ENCODE measurements at places on chromosomes 13 and 19.

DNA sequence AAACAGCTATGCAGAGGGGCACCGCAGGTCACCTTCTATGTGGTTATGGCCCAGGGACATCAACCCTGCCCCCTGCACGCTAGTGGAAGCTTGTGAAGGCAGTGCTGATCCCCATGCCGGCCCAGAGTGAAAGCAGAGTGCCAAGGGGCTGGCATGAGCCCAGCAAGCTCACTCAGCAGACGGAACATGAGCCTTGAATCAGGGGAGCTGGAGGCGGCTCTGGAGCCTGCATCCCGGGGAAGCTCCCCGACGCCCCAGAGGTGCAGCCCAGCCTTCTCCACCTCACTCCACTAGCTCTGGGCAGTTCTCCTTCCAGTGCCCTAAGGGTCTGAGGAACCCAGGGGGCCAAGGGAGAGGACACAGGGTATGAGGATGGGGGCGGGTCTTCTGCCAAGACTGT, 19.0 kb upstream of the ISYNA1 start:
- no peak for DNase-seq

- no peak for DNase-seq
These were observed at the start of gene IGFL3 for GRCh38 chr19:46124638-46125115. IGFL3 (minus strand) TSS chr19:46124688; CDS start chr19:46124649, 39 bp downstream.

- DNase-seq: no peak
These were observed 38.8 kb downstream of the SERP2 start for GRCh38 chr13:44412346-44412935.

GRCh38 chr13:108785844-108786243, 156.4 kb downstream of the MYO16 start:
- DNase-seq: no peak

DNA sequence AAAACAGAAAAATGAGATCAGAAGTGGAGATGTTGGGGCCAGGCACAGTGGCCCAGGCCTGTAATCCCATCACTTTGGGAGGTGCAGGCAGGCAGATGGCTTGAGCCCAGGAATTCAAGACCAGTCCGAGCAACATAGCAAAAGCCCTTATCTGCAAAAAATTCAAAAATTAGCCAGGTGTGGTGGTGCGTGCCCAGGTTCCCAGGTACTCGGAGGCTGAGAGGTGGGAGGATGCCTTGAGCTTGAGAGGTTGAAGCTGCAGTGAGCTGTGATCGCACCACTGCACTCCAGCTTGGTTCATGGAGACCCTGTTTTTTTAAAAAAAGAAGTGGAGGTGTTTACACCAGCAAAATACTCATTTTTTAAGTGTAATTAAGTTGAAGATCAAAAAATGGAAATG, 6.6 kb upstream of the ZFP36 start:
- no peak for DNase-seq

DNA sequence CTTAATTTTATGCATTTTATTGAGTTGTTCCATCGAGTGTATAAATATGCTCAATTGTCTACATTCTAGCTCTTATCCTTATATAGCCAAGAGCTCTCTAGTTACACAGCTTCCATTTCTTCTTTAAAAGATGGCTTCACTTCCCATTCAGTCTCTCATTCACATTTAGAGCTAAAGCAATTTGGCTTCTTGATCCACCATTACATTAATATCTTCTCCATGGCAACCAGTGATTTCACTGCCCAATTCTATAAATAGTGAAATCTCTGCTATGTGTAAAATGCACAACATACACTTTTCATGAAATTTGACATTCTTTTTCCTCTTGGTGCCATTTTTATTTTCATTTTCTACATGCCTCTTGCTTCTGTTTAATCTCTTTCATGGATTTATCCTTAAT, 696.9 kb upstream of the ATXN8OS start:
- no peak for DNase-seq

- DNase-seq: no peak
These were observed 216.2 kb downstream of the IRS2 start for GRCh38 chr13:109569958-109570711.

GRCh38 chr13:93172109-93172508, 54.5 kb upstream of the GPC6 start:
- DNase-seq: no peak

- no peak for DNase-seq
These were observed 136.3 kb downstream of the DCT start for GRCh38 chr13:94343243-94343585.

- no peak for DNase-seq
These were observed 50.0 kb downstream of the PIN1 start for GRCh38 chr19:9885077-9885552.

GRCh38 chr13:111319998-111320911, at the start of gene TEX29:
TEX29 (plus strand) TSS chr13:111320642; CDS start chr13:111320891, 249 bp downstream.
- no peak for DNase-seq

DNA sequence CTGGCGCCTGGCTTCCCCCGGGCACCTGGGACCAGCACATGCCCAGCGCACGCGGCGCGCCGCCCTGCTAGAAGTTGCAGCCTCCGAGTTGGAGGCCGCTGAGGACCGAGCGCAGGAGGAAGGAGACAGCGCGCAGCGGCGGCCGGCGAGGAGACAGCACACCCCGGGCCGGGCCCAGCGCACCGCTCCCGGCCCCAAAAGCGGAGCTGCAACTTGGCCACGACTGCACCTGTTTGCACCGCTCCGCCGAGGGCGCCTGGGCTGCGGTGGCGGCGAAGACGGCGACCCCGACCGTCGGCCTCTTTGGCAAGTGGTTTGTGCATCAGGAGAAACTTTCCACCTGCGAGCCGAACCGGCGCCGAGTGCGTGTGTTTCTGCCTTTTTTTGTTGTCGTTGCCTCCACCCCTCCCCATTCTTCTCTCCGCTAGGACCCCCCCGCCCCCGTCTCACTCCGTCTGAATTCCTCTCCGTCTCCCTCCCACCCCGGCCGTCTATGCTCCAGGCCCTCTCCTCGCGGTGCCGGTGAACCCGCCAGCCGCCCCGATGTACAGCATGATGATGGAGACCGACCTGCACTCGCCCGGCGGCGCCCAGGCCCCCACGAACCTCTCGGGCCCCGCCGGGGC, at the start of gene SOX1:
Gene SOX1 (plus strand): TSS at position 34 of the 626 bp plus-strand sequence. CDS start 510 bp downstream, at position 544.
- DNase-seq: no peak

DNA sequence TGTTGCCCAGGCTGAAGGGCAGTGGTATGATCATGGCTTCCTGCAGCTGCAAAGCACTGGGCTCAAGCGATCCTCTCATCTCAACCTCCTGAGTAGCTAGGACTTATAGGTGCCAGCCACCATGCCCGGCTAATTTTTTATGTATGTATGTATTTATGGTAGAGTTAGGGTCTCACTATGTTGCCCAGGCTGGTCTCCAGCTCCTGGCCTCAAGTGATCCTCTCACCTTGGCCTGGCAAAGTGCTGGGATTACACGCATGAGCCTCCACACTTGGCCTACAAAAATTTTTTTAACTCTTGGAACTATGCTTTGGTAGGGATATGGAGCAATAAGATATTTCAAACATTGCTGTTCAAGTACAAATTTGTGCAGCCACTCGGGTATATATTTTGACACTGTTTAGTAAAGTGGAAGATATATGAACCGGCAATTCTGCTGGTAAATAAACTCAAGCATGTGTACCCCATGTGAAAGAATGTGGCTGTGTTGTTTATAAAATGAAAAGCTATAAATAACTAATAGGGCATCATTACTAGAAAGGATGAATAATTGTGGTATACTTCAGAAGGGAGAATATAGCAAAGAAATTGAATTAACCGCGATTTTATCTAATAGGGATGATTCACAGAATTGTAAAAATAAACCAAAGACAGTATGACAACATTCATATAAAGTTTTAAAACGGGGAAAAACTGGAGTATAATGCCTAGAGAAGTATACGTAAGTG, 1.1 kb downstream of the ZNF566 start:
- DNase-seq: no peak
